ENCODE measurements at places on chromosomes 7 and 10.

- DNase-seq: peak; percentile 34
These were observed 134.3 kb upstream of the TNRC18 start for GRCh38 chr7:5557920-5558401.

GRCh38 chr10:97490592-97490991 lies 7.6 kb downstream of the MMS19 start:
- no peak for DNase-seq

DNA sequence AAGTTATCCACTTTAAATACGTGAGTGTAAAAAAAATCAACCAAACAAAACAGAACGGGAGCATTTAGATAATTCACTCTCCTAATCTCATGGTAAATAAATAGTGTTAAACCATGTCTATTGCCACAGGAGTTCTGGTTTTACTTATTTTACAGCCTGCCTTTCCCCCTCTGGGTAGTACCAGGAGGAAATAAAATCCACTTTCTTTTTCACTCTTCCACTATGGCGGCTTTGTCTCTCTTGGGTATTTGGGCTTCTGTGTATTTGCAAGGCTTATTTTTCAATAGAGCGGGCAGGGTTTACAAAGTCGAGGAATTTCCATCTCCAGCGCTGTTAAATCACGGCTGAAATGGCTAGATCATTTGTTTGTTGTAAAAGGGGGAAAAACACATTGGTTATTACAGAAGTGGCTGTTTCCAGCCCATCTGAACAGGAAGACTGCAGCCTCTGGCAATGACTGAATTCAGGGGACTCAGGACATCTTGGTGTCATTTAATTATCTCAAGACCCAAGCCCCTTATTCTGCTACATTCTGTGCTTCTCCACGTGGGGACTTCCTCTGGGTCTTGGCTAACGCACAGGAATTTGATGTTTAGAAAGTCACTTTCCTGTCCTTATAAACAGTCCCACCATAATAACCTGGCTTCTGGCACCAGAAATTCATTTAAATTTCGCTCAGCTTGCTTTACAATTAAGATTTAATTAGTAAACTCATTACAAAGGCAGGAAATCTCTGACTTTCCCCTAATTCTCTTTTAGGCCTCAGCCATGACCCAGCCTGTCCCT lies 323.9 kb downstream of the GATA3 start:
- no peak for DNase-seq

DNA sequence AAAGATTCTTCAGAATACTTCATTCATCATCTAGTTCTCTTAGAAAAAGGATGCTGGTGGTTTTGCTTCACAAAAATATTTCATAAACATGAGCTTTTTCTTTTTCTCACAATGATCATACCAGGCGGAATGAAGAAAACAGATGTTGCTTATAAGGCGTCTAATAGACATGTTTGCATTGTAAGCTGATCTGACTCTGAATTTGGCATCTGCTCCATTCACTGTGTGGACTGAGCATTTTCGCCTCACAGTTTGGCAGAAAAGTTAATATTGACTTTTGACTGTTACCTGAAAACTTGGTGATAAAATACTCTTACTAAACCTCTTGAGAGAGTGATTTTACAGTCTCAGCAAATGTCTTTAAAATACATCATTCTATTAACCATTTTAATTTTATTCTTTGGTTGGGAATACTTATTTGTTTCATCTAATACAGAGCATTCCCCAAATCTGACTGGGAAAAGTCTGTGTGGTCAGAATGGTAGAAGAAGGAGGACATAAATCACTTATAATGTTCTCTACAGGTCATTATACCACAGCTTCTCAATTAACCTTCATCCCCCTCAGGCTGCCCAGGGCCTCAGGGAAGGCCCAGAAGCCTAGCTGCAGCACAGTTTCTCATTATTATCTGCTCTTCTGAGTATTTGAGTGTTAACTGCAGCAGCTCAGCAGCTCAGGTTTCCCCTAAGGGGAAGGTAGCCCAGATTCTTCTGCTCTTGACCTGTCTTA lies 121.6 kb upstream of the KAT6B start:
- DNase-seq: no peak

GRCh38 chr7:71636329-71636728 lies 504.4 kb downstream of the GALNT17 start:
- no peak for DNase-seq

DNA sequence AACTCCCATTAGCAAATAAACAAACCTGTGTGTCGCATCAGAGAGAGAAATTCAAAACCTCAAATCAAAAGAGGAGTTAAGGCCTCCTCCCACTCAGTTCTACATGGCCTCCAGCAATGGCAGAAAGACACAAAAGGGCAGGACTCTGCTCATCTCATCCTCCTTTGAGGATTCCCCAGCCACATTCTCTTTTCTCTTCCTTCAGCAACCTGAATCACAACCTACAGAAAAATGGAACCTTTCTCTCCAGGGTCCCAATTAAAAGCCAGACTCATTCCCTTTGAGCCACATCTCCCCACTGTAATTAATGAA lies 7.9 kb downstream of the OSBPL3 start:
- no peak for DNase-seq

DNA sequence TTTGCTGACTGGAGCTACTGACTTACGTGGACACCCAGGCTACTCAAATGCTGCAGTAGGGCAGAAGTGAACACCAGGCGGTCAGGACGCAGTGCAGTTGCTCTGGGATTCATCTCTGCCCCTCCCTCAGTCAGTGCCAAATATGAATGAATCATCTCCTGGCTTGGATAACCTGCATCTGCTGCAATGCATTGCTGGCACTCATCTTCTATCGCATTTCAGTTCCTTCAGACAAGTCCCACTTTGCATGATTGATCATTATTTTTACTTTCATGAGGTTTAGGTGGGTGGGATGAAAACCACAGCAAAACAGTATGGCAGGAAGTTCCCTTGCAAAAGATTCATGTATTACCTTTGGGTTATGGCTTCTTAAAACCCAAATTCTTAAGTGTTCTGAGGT lies 224.6 kb upstream of the NRP1 start:
- DNase-seq: no peak

DNA sequence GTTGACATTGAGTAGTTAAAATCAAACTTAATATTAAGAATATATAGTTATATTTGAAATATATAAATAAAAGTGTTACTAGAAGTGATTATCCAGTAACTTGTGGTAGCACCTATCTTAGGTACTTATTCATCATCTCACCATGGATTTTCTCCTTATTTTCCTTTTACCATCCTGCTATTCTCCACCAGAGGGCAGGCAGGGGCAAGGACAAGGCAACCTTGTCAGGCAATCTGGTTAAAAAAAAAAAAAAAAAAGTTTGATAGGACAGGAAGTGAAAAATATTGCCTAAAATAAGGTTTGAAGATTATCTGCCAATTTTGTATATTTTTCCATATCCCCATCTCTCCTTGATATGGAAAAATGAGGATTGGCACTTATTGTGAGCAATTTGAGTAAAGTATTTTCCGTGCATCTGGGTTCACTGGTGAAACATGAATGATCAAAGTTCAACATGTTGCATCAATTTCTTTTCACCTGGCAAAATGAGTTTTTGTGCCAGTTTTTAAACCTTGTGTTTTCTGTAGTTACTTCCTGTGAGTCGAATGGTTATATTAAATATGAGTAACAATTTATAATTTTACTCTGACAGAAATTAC lies 256.7 kb downstream of the AGMO start:
- DNase-seq: peak; percentile 4

- DNase-seq: no peak
These were observed 24.8 kb upstream of the GIMAP8 start for GRCh38 chr7:150425670-150426069.

DNA sequence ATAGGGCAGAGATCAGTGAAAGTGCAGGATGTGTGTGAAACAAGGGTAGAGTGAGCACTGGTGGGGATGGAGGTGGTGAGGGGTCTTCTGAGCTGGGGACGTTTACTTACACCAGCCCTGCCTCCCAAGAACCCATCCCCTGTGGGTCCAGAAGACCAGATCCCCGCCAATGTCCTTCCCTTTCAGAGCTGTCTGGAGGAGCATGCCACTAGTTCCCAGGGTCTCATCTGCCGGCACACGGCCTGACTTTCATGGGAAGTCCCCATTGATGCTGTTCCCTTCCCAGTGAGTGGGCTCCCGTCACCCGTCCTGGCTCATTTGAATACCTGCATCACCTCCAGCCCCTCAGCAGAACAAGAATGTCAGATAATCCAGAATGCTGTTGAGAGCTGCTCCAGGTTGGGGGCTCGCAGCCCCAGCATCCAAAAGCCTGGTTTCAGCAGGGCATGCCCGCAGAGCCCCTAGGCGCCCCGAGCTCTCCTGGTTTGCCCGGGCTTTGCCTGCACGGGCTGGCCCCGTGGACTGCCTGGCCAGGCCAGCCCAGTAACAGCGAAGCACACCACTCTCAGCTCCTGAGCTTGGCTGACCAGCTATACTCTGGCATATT lies 246.7 kb downstream of the MGMT start:
- no peak for DNase-seq

DNA sequence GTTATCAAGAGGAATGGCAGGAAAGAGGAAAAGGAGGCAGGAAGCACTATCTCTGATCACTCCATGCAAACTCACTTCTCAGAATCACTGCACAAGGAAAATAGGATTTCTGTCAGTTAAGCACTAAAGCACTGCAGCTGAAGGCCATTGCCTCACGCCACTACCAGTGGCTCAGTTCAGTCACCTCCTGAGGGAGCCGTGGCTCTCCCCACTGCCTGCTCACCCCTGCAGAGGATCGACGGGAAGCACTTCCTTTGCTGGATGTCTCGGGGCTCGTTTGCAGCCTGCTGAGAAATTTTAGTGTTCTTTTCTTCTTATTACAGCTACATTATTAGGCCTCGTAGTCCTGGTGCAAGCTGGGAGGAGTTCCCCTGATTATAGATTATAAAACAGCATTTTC lies 90.1 kb upstream of the ADCY1 start:
- no peak for DNase-seq

DNA sequence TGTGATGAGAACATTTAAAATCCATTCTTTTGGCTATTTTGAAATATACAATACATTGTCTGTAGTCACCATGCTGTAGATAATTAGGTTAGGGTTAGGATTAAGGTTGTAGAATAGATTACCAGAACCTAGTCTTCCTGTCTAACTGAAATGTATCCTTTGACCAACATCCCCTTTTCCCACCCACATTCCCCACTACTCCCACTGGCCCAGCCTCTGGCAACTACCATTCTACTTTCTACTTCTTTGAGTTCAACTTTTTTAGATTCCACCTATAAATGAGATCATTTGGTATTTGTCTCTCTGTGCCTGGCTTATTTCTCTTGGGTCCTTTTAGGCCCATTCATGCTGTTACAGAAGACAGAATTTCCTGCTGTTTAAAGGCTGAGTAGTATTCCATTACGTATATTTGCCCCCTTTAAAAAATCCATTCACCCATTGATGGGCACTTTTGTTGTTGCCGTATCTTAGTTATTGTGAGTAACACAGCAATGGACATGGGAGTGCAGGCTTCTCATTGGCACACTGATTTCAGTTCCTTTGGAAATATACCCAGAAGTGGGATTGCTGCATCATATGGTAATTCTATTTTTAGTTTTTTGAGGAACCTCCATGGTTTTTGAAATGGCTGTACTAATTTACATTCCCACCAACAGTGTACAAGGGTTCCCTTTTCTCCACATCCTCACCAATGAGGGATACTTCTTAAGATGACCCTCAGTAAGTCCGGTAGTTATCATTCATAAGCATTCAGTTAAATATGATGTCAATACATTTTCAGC lies 104.0 kb downstream of the RALA start:
- DNase-seq: no peak

GRCh38 chr7:115719963-115720362 lies 310.6 kb downstream of the TFEC start:
- no peak for DNase-seq

DNA sequence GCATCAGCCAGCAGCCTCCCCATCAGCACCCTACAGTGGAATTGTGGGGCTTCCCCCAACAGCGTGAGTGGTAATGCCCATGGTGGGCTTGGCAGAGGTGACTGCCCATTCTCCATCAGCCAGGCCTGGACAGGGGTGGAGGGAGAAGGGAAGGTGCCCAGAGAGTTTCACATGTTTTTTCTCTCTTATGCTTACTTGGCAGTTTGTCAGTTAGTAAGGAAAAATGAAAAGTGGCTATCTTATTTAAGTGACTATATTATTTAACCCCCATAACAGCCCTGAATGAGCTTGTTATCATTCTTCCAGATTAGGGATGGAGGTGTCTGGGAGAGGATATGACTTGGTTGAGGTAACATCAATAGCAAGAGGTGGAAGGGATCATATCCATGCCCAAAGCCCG lies 921.7 kb downstream of the GRID1 start:
- no peak for DNase-seq

DNA sequence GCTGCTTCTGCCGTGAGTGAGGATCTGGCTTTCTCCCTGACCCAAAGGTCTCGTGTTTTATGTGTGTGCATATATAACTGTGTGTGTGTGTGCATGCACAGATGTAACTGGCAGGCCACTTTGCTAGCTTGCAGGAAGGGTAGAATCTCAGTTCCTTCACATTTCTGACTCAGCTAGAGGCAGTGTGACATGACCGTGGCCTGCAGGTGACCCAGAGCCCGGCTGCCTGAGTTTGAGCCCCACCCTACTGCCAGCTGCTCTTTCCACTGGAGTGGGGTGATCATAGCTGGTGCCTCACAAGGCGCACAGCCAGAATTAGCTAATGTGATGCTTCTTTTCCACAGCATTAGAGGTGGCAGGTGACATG lies 9.3 kb upstream of the MYL7 start:
- DNase-seq: no peak

- no peak for DNase-seq
These were observed 51.7 kb downstream of the GRID1 start for GRCh38 chr10:86314616-86315548.

DNA sequence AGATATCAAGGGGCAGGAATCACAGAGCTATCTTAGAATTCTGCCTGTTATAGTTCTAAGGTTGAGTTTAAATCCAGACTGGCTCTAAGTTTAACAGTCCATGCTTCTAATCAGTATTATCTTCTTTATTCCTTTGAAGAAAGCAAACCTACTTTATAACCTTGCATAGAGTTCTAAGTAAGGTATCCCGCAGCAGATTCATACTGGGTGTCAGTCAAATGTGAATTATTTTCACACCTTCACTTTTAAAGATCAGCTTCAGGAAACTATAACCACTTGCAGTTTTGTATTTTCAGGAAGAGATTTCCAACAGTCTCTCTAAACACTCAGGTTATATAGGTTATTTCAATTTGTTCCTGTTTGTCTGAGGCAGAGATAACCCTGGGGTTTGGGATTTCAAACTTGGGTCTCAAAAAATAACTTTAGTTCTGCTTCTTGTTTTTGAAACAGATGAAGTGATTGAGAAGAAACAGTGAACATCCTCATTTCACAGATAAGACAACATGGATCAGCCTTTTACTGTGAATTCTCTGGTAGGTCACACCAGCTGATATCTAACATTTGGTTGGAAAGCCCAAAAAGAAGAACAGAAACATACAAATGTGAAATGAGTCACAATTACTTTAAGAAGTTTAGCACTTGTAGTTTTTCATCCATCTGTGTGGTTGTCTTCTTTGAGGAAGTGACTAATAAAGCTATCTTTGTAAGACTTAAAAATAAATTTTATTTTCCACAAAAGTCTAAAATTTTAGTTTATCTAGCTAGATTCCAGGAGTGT lies 21.4 kb downstream of the STAMBPL1 start:
- no peak for DNase-seq

GRCh38 chr7:140347218-140347617 lies 51.1 kb downstream of the SLC37A3 start:
- DNase-seq: no peak

- peak; percentile 58 for DNase-seq
These were observed 613 bp downstream of the OAT start for GRCh38 chr10:124417895-124418725.

GRCh38 chr10:13915710-13916109 lies 328.9 kb downstream of the PRPF18 start:
- no peak for DNase-seq

Measured in activated naive CD8-positive, alpha-beta T cell treated with anti-CD3 and anti-CD28 coated beads, Interleukin-2, amount 50 U/mL, for 24 hours (primary cell).